ENCODE measurements at places on chromosomes 11 and 22.

GRCh38 chr22:42470366-42471082 lies 38.3 kb upstream of the NFAM1 start:
- DNase-seq, result no peak

DNA sequence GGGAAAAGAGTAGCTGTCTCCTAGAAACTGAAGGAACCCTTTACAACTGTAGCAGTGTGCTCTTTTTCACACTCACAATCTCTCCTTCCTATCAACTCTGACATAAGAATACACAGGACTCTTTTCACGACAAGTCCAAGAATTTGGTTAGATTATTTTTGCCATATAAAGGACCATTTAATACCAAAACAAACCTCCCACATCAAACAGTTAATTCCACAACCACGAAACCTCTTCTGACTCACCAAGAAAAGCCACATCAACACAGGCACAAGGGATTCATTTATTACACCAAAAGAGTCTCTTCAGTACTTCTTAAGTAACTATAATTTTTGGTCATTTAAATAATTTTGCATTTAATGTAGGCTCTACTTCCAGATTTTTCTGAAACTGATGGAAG lies 222.6 kb upstream of the PITPNB start:
- no peak for DNase-seq

- DNase-seq, result no peak
Measured at GRCh38 chr22:30731658-30732057, 37.0 kb downstream of the OSBP2 start.

- DNase-seq, result peak; percentile 74
Measured at GRCh38 chr11:250740-251299, 14.0 kb downstream of the PSMD13 start.

DNA sequence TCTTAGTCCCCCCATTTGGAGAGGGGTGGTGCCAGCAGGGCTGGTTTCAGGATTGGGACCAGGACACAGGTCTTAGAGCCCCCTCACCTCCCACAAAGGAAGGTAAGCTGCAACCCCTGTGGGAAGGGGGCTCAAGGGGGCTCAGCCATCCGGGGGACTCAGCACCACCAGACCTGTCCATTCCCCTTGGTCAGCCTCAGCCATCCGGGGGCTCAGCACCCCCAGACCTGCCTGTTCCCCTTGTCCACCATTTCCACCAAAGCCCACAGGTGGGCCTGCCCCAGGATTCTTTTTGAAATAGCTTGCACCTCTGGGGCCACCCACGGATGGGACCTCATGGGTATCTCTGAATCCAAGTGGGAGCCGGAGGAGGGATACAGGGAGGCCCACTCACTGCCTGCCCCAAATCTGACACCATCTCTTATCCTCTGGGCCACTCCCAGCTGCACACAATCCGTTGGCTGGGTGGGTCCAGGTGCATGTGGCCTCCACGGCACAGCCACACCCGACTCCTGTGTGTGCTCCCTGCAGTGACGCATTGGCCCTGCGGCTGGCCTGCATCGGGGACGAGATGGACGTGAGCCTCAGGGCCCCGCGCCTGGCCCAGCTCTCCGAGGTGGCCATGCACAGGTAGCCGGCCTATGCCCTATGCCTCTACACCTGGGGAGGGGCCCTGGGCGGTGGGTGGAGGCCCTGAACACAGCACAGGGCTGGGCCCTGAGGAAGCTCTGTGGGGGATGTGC lies 15.9 kb downstream of the MCAT start:
- DNase-seq, result peak; percentile 48

- DNase-seq, result peak; percentile 59
Measured at GRCh38 chr11:555780-556661, 4.5 kb downstream of the LMNTD2 start.

GRCh38 chr11:94602430-94603372 lies 35.5 kb downstream of the PIWIL4 start:
- peak; percentile 67 for DNase-seq

DNA sequence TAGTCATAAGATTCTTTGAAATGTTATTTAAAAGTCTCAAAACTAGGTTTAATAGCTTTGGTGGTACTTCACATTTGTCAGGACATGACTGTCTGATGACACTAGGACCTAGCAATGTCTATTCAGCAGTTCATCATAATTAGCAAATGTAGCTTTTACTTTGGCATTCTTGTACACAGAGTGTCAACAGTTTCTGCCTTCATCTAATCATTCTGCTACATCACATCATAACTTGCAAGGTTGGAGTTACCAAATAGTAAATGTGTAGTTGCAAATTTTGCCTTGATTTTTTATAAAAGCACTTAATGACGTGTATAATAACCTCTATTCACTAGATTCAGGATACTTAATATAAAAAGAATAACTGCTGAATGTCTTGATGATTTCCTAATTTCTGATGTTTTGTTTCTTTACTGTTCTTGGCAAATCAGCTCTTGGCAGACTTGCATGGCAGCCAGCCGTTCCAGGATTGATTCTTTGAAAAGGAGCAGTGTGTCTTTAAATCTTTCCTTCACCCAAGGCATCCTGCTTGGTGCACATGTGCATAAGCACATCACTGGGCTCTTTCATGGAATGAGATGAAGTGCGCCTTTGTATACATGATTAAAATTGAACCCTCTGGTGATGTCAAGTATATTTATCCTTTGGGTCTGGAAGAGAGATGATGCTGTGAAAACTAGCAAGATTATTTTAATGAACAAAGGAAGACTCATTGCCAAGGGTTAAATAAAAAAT lies 12.2 kb downstream of the FBXO7 start:
- no peak for DNase-seq

DNA sequence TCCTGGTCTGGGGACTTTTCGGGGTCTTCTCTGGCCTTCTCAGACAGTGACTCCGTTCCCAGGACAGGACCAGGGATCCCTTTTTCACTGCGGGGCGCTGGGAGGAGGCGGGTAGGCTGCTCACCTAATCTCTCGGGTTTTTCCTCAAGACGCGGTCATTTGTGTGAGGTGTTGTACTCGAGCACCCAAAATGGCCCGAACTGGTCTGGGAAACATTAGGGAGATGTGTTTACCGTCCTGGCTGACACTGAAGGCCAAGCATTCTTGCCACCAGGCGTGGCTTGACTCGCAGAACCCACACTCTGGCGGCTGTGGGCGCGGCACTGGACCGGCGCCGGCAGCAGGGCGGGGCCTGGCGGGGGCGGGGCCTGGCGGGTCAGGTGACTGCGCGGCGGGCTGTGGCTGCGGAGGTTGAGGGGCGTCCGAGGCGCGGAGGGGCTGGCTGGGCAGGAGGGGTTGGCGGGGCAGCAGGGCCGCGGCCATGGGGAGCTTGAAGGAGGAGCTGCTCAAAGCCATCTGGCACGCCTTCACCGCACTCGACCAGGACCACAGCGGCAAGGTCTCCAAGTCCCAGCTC lies at the start of gene SWAP70:
Gene SWAP70 (plus strand): TSS at position 379 of the 577 bp plus-strand sequence. CDS start 103 bp downstream, at position 482.
- DNase-seq, result peak; percentile 91

DNA sequence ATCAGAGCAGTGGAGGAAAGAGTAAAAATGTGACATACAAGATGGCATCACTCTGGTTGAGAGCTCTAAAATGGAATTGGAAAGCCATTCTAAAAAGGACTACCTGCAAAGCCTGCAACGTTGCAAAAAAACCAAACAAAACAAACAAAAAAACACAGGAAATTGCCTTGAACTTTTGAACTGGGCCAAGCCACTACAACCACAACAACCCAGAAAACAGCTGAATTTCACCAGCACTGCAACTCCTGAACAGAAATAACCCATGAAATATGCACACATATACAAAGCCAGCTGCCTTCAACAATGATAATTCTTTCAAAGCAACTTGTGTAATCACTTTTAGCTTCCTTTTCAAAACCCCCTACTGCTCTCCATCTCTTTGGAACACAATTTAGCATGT lies 326.6 kb upstream of the LRRC4C start:
- DNase-seq, result no peak

DNA sequence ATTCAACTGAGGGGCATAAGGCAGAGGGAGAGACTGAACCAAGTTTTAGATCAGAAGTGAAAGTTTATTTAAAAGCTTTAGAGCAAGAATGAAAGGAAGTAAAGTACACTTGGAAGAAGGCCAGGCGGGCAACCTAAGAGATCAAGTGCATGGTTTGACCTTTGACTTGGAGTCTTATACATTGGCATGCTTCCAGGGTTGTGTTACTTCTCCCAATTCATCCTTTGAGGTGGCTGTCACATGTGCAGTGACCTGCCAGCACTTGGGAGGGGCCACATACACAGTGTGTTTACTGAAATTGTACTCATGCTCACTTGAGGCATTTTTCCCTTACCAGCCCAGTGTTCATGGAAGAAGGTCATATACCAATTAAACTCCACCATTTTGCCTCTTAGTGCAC lies 30.4 kb downstream of the CYP2R1 start:
- DNase-seq, result peak; percentile 10

DNA sequence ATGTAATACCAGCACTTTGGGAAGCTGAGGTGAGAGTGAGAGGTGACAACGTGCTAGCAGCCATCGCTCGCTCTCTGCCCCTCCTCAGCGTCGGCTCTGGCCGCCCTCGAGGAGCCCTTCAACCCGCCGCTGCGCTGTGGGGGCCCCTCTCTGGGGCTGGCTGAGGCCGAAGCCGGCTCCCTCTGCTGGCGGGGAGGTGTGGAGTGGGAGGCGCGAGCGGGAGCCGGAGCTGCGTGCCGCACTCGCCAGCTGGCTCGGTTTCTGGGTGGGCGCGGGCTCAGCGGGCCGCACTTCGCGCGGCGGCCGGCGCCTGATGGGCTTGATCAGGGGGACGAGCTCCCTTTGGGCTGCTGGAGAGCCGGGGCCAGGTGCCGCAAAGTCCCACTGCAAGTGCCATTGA lies 98.9 kb upstream of the UBASH3B start:
- peak; percentile 23 for DNase-seq

GRCh38 chr11:111081021-111081511 lies 164.5 kb upstream of the POU2AF2 start:
- DNase-seq, result no peak

GRCh38 chr22:30196141-30196879 lies 50.2 kb downstream of the LIF start:
- DNase-seq, result peak; percentile 69

GRCh38 chr11:9250139-9250582 lies 15.0 kb downstream of the DENND5A start:
- DNase-seq, result peak; percentile 73

- DNase-seq, result no peak
Measured at GRCh38 chr11:110160016-110160415, 66.8 kb downstream of the ZC3H12C start.

DNA sequence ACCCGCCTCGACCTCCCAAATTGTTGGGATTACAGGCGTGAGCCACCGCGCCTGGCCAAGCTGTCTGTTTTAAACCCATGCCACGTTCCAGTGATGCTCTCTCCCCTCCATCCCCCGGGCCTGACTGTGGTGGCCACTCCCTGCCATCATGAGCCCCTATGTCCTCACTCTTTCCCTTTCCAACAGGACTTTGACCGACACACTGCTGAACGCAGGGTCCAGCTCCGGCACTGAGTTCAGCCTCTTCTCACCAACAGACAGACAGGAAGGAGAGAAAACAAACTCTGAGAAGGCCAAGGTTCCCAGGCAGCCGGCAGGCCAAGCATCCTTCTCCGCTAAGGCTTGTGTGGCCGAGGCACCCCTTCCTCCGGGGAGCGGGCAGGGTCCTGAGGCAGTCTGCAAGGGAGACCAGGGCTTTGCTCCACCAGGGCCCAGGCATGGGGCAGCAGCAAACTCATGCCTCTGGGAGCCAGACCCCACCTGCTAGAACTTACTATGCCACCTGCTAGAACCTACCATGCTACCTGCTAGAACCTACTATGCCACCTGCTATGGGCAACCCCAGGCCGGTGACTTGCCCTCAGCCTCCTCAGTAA lies 152.7 kb downstream of the CRYBB2 start:
- DNase-seq, result no peak

- no peak for DNase-seq
Measured at GRCh38 chr22:43390872-43391271, 20.9 kb upstream of the MPPED1 start.

DNA sequence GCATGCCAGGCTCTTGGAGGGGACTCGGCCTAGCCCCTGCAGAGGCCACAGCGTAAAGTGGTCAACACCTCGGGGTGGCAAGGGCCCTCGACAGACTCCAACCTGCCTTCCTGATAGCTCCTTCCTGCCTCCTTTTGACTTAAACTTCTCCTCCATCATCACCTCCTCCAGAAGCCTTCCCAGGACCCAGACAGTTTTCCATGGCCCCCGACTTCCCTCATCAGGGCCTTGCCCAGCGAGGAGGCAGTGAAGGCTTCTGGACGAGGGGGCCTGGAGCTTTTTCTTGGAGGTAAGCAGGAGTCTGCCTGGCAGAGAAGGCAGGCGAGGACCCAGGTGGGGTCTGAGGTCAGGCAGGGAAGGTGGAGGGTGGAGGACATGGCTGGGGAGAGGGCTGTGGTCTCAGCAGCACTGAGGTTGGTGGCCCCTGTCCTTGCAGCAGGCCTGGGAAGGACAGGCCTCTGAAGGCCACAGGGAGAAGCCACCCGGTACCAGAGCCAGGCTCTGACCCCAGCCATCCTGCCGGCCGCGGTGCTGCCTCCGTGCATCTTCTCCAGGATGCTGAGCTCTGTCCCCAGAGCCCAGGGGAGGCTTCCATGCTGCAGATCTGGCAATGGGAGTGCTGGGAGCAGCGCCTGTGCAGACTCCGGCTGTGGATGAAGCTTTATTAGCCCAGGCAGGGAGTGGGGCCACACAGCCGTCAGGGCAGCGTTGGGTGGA lies 81.4 kb downstream of the WNT7B start:
- no peak for DNase-seq

- DNase-seq, result peak; percentile 94
Measured at GRCh38 chr11:3123761-3124733, 41.1 kb downstream of the OSBPL5 start.

- DNase-seq, result no peak
Measured at GRCh38 chr11:125842321-125842948, 9.3 kb downstream of the PATE4 start.

DNA sequence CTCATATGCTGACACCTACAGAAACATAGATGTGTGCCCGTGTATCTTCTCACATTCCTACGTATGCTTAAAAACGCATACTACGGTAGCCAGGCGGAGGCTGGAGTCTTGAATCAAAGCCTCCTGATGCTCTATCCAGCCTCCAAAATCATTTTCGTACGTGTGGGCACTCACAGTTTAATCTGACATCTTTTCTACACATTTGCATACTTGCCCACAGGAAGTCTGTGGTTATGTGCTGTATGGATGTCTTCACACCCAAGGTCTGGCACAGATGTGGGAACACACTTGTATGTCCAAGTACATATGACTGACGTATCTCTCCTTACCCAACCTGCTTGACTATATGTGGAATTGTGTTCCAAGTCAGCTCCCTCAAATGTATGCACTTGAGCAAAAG lies 561.8 kb upstream of the CADM1 start:
- no peak for DNase-seq

DNA sequence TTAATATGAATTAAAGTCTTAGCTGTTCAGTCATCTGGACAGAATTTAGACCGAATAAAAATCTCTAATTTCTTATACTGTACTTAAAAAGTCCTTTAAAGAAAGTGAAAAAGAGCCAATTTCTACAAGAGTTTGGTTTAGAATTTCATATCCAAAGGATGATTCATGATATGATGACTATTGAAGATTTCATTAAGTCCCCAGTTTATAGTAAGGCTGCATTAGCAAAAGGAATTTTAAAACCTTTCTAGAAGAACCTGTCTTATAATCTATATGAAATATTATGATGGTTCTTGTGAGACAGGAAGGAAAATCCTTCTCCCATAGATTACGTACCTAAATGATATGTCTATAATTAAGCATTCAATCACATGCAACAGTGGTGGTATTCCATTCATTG lies 34.8 kb downstream of the TSG101 start:
- DNase-seq, result no peak

- peak; percentile 86 for DNase-seq
Measured at GRCh38 chr11:45771566-45772448, 33.1 kb upstream of the SLC35C1 start.
